GM23248 (cell line): ENCODE measurements at places on chromosomes 6 and 20. TPM values are rescaled to one million over a fixed set of nuclear protein-coding genes. Genes with fewer than 3 reads are reported as not detected.

SGK2 gene
- not detected in 2 replicates for polyA plus RNA-seq

RBM39 gene
- polyA plus RNA-seq: 227 and 270 TPM in 2 replicates

NFKBIL1 gene
- polyA plus RNA-seq: 12.3 and 15.0 TPM in 2 replicates

ARFGEF3 gene
- 0.06 TPM in 2 replicates for polyA plus RNA-seq

LGSN gene
- not detected in 2 replicates for polyA plus RNA-seq
